ENCODE measurements at places on chromosomes 12 and 14.

- DNase-seq = no peak
Observed at GRCh38 chr14:58671436-58671835, 33.7 kb downstream of the DACT1 start.

GRCh38 chr12:79775355-79776027, 84.7 kb upstream of the PAWR start:
- DNase-seq = no peak

- DNase-seq = no peak
Observed at GRCh38 chr14:95711476-95712176, 2.3 kb downstream of the TCL1A start.

- no peak for DNase-seq
Observed at GRCh38 chr12:10310926-10311720, 3.5 kb downstream of the KLRD1 start.

DNA sequence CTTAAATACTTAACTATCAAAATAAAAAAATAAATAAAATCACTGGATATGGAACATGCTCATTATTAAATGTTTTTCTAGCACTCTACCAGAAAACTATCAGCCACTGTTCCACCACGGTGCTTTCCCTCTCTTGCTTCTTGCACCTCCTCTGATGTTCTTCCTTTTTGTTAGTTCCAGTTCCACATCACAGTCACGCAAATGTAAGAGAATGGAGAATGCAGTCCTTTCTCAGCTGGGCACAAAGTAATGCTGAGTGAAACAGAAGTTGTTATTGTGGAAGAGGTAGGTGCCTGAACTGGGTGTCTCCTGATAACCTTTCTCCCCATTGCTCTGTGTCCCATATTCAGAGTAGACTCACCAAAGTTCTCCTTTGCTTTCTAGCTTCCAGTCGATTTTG, 1116.9 kb upstream of the TMEM132C start:
- no peak for DNase-seq

DNA sequence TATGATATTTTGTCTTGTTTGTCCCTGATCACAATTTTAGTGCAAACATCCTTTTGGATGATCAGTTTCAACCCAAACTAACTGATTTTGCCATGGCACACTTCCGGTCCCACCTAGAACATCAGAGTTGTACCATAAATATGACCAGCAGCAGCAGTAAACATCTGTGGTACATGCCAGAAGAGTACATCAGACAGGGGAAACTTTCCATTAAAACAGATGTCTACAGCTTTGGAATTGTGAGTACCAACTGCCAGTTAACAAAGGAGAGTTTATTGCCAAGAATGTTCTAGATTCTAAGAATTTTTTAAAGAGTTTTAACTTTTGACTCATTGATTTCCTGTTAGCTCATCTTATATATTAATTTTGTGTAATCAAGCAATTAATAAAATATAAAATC, 55.4 kb downstream of the IRAK3 start:
- no peak for DNase-seq

DNA sequence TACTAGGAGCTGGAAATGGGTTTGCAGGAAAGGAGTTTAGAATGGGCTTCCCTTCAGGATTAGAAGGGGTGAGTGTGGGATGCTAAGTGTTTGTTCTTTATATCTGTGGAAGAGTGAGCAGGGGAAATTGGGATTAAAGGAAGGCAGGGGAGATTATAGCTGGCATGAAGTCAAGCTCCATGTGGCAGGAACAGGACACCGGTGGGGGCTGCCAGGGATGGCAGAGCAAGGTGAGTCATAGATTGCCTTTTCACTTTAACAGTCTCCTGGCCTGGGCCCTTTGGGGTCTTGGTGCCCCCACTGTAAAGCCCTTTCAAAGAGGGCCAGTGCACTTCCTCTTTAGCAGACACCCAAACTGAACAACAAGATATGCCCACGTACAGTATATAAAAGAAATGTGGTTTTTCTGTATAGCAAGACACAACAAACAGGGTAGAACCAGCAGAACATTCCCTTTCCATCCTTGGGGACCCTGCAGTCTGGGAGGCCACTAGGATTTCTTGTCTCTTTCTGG, 23.1 kb upstream of the FBXO21 start:
- DNase-seq = no peak

DNA sequence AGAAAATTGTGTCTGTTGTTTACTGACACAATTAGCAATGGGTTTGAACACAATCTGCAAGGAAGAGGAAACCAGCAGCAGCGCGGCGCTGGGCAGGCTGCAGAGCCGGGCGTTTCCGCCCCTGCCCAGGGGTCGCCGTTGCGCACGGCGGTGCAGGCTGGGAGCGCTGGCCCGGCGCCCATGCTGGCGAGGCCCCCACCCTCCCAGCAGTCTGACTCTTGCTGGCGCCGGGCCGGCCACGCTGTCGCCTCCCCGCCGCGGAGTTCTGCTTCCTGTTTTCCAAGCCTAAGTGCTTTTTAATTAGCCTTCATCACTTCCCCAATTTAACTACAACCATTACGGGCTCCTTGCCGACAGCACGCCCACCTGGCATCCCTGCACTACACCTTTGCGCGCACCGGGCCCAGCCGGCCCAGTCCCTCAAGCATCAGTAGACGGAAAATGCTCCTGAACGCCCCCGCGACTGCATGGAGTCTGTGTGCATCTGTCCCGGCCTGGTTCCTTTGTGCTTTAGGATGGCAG, 212.1 kb downstream of the GXYLT1 start:
- peak; percentile 11 for DNase-seq

DNA sequence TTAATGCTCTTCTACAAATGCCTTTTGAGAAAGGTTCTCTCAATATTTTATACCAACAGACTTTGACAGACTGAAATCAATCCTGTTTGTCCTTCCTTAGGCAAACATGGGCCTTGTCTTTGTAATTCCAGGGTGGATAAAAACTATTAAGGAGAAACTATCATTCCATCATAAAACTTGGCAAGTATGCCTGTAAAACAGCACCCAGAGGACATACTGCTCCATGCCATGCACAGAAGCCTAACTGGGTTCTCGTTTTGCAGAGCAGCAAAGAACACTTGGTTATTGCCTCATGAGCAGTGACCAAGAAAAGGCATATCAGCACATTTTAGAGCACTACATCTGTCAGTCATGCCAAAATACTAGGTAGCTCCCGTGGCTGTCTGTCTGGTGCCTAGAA, 33.8 kb upstream of the PTGDR start:
- DNase-seq = no peak

GRCh38 chr14:22410497-22410896, 178.5 kb downstream of the DAD1 start:
- no peak for DNase-seq

GRCh38 chr12:72037006-72037795, 98.6 kb downstream of the TPH2 start:
- DNase-seq = no peak

DNA sequence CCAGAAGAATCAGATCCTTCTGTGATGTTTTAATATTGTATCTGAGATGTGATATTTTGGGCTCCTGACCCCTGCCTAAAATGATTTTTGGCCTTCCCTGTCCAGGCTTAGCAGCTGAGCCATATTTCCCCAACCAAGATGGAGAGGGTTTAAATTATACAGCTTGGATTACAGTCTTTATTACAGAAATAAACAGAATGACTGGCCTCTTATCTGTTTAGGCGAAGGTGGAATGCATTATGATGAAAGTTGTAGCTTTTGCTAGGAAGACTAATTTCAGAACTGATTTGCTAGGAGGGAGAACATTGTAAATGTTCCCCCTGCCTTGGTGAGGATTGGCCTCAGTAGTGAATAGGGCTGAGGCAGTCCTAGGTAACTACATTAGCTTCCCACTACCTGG, 23.3 kb downstream of the BMAL2 start:
- DNase-seq = no peak

DNA sequence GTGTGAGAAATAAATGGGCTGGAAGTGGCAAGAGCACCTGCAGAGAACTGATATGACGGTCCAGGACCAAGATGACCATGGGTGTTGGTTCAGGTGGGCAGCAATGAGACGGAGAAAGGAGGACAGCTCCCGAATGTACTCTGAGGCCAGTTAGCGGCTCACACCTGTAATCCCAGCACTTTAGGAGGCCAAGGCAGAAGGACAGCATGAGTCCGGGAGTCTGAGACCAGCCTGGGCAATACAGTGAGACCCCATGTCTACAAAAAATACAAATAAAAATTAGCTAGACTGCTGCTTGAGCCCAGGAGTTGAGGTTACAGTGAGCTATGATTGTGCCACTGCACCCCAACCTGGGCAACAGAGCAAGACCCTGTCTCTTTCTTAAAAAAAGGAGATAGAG, 60.1 kb downstream of the FOXN3 start:
- no peak for DNase-seq

- DNase-seq = no peak
Observed at GRCh38 chr14:92675421-92675820, 73.0 kb downstream of the LGMN start.

DNA sequence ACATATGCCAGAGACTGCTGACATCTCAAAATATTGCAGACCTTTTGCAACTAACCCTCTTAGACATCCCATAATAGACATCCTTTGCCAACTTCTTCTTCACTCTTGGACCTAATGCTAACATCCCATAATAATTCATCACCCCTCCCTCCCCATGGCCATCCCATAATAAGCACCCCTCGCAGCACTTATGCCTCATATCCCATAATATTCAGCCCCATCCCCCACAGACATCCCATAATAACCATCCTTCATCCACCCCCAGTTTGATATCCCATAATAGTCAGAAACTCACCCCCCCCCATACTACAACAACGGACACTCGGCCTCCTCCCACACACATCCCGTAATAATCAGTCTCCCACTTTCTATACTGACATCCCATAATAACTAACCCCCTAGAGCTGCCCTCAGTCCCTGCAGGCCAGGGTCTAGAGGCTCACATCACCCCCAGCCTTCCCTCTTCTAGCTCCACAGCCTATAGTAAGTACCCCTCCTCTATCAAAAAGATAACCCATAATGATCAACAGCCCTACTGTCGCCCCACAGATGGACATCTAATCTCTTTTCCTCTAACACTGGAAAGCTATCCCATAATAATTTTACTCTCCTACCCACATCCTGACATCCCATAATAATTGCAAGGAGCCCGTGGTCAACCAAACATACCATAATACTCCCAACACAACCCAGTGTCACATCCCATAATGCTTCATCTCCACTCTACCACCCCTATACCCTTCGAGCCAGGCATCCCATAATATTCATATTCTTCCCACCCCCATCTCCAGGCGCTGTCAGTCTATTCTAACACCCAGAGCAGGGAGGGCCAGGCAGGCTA, 792 bp upstream of the CHD4 start:
- DNase-seq = peak; percentile 73

DNA sequence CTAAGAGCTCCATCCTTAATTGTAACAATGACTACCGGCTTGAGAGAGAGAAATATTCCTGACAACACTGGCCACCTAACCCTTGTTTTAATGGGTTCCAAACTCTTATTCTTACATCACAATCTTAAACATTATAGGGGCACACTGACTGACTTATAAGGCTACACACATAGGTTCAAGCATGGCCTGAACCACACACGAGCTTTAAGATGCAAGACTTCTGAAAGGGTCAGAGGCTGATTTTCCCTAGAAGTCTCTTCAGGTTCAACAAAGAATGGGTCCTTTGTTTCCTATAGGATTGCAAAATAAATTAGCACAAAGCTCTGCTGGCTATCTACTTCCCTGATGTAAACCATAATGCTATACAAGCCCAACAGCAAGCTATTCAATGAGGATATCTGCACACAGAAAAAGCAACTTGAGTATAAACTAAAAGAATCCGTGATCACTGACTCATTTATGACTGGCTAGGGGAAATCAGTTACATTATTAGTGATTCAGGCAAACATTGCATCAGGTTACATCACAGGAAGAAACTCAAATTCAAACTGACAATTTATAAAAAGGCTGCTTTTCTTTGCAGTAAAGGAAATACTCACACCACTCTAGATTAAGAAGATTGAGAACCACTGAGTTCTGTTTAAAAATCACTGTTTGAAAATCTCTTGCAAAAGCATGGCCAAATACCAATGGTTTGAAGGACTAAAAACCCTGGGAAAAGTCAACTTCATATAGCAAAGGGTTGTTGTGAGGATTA, 8.5 kb downstream of the BTG1 start:
- DNase-seq = no peak

DNA sequence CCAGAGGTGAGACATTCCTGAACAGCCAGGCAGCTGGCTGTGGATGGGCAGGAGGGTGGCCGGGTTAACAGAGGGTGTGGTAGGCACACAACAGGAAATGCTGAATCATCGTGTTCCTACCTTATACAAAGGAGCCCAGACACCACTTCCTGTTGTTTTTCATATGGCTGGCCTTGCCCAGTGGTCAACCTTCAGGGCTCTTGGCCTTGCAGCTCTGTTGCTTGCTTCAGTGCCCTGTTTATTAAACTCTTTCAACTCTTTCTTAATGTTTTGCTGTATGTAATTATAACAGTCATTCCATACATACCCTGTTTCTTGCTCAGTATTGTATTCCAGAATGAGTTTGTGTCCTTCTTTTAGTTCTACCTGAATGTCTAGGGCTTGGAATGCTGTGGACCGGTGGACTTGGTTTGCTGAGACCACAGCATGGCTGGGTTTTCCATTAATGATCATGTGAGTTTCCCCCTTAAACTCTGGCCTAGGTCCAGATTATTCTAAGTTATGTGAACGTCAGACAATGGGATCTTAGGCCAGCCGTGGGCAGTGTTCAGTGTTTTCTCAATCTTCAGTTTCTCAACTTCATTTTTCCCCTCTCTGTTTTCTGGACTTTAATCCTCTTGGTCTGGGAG, 11.9 kb downstream of the CFAP54 start:
- peak; percentile 48 for DNase-seq

DNA sequence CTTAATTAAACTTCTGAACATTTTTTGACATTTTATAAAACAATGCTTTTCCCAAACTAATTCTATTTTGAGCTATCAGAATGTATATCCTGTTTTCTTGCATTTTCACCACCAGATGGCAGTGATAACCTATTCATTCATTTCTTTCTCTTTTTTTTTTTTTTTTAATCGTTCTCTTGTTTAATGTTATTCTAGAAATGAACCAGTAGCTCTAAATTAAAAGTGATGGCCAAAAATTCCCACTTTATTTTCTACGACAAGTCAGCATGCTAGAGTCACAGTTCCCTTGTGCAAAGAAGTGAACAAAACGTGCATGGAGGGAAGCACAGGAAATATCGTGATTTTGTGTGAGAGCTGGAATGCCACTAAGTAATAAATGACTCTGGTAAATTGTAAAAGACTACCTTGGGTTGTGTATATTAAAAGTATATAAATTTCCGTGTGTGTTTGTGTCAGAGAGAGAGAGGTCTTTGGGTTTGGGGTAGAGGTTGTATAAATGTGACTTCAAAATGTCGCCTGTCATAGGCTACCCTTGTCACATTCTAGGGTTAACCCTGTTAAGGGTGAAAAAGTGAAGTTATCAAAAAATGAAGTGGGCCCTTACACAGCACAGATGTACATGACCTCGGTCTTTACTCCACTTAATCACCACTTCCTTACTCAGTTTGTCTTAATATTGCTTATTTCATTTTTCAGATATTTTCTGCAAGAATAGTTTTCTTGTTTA, 40.4 kb upstream of the LDHB start:
- DNase-seq = no peak

GRCh38 chr12:114274131-114274530, 131.8 kb downstream of the TBX5 start:
- no peak for DNase-seq

DNA sequence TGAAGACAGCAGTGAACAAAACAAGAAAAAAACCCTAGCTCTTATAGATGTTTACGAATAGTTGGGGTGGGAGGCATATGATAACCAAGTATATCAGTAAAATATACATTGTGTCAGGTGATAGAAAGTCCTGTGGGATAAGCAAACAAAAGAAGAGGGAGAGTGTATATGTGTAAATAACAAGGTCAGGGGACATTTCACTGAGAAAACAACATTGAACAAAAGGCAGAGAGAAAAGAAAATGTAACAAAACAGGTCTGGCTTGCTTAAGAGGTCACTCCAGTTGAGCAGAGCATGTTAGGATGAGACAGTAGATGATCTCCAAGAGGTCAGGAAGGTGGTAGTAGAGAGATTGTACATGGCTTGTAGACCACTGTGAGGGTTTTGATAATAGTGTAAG, 304.1 kb downstream of the ACSS3 start:
- DNase-seq = no peak
